Iris pigment epithelial cell (primary cell): ENCODE measurements at places on chromosomes 5 and 9.

DNA sequence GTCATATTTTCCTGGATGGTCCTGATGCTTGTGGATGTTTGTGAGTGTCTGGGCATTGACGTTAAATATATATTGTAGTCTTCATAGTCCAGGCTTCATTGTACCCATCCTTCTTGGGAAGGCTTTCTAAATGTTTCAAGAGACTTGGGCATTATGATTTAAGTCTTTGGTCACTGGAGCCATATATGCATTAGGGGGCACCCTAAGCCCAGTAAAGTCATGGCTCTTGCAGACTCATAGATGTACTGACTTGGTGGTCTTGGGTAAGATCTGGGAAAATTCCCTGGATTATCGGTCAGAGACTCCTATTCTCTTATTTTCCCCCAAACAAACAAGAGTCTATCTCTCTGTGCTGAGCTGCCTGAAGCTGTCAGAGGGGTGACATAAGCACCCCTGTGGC, 271.1 kb downstream of the TRIM36 start:
- no peak for DNase-seq

- no peak for DNase-seq
Observed at GRCh38 chr9:131937451-131937850, 142.2 kb downstream of the MED27 start.

GRCh38 chr5:88244686-88245085, 24.0 kb downstream of the TMEM161B start:
- DNase-seq, result peak; percentile 45

DNA sequence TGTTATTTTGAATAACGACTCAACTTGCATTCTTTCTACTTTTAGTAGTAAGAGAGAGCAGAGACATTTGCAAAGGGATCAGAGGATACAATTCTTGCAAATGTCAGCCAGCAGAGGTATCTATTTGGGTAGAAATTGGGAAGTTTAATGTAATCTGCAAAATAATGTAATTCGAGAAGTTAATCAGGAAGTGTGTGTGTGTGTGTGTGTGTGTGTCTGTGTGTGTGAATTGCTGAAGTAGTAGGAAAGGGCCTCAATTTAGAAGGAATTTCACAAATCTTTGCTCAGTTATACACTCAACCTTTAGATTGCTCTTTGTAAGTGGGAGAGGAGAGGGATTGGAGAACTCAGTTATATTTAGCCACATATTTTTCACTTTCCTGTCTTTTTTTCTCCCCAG, 11.0 kb upstream of the IFNA1 start:
- DNase-seq, result no peak

GRCh38 chr9:32378496-32378895, 5.9 kb upstream of the ACO1 start:
- DNase-seq, result peak; percentile 79

DNA sequence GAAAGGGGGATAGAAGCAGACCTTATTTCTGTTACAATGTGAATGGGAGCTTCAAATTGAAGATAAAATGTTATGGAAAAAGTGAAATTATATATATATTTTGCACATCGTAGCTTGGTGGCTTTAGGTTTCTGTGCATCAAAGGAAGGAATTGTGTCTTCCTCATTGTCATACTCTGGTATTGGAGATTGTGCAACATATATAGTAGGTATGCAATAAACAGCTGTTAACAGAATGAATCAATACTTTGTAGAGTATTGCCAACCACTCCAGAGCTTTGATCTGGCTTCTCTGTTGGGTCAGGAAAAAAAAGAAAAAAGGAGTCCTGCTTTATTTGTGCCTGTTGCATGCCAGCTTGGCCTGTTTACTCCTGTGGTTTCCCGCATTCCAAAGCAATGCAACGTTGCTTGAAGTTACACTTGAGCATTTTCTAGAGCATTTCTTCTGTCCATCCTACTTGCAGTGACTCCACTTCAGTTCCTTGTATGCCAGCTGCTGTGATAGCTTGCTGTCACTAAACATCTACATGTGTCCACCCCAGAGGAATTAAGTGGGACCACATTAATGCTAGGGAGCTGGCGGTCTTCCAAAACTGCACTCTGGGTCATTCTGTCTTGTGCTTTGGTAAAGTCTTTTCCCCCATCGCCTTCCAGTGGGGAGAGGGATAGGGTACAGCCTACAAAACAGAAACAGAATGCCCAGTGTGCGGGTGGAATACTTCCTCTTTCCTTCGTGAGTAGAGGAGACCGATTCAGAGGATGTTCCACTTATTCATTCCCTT, 62.0 kb upstream of the MEF2C start:
- DNase-seq, result peak; percentile 6

- DNase-seq, result peak; percentile 7
Observed at GRCh38 chr5:39164529-39165402, 54.6 kb downstream of the FYB1 start.

DNA sequence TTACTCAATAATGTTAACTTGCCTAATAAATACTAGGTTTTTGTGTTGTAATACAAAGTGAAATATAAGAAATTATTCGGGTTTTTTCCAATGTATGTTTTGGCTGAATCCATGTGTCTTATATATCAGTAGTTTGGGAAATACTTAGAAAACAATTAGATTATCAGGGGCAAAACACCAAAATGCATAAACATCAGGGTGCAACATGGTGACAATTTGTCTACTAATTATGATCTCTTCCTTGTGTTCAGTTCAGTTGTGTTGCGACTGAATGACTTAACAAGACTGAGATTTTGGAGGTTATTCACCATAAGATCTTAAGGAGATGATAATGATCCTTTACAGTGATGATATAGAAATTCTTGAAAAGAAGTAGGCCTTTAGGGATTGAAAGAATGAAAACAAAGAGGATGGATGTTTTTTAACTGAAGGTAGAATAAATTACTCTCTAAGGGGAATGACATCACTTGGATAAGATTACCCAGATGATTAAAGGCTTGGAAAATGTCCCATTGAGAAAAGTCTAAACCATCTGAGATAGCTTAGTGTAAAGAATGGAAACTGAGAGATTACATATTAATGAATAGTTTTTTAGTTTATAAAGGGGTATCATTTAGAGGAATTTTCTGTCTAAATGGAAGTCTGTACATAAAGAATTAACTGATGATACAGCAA, 415.8 kb downstream of the SPATA31D1 start:
- DNase-seq, result peak; percentile 37

DNA sequence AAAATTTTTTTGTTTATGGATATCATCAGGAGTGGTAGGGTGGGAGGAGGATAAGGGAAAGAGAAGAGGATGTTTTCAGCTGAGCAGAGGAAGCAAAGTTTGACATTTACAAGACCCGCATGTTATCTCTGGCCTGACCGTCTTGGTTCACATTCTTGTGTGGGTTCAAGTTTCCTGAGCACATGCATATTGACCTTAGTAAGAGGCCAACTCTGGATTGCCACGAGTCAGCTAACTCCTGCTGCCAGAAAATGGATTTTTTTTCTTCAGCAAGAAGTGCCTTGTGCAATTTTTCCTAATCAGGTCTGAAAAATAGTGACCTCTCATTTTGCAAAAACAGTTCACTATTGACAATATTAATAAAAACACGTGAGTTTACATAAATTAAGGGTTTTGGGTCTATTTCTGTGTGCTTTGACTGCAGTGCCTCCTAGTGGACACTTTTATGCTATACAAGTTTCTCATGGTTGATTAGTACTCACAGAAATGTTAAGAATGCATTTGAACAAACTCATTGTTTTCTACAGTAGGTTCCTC, 27.1 kb upstream of the BASP1 start:
- DNase-seq, result peak; percentile 87
